ENCODE measurements at places on chromosomes 12 and 14.

- DNase-seq, result no peak
Observed at GRCh38 chr14:51073731-51074130, 21.2 kb downstream of the TRIM9 start.

- DNase-seq, result no peak
Observed at GRCh38 chr12:50024805-50025186, 498 bp downstream of the RACGAP1 start.

GRCh38 chr14:98822917-98823316 is 449.1 kb downstream of the BCL11B start:
- no peak for DNase-seq

DNA sequence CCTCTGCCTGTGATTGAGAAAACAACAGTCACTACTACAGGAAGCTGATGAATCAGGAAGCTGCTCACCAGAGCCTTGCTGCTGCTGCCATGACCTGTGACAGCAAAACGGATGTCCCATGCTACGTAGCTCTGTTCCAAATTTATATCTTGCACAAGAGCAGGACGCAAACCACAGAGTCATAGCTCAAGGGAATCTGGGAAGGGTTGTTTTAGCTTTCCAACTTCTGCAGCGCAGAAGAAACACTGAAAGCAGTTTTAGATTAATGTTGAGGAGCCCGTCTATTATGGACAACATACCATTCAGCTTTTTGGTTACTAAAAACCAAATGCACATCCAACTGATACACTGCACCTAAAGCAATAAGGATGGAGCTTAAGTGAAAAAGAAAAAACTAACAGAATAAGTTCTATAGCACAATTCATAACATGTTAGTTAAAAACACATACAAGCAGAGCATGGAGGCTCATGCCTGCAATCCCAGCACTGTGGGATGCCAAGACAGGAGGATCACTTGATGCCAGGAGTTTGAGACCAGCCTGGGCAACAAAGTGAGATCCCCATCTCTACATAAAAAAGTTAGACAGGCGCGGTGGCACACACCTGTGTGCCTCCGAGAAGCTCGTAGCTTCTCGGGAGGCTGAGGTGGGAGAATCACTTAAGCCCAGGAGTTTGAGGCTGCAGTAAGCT is 1.7 kb upstream of the ANKRD33 start:
- no peak for DNase-seq

- DNase-seq, result no peak
Observed at GRCh38 chr12:50403001-50403440, 2.3 kb downstream of the LARP4 start.

DNA sequence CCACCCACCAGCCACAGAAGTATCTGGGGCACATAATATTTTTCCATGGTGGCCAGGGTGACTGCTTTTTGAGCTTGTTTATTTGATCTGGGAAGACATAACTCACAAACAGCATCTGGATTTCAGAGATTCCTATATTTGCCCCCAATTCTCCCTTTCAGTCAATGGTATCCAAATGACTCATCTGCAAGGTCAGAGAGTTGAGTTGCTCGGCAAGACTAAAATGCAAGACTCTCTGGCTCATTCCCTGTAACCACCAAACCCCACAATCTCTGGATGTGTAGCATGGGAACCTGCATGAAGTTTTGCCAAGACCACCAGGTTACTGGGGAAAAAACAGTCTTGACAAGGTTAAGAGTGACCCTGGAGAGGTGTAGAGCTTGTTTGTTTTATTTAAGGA is 174.9 kb upstream of the FAR2 start:
- no peak for DNase-seq

DNA sequence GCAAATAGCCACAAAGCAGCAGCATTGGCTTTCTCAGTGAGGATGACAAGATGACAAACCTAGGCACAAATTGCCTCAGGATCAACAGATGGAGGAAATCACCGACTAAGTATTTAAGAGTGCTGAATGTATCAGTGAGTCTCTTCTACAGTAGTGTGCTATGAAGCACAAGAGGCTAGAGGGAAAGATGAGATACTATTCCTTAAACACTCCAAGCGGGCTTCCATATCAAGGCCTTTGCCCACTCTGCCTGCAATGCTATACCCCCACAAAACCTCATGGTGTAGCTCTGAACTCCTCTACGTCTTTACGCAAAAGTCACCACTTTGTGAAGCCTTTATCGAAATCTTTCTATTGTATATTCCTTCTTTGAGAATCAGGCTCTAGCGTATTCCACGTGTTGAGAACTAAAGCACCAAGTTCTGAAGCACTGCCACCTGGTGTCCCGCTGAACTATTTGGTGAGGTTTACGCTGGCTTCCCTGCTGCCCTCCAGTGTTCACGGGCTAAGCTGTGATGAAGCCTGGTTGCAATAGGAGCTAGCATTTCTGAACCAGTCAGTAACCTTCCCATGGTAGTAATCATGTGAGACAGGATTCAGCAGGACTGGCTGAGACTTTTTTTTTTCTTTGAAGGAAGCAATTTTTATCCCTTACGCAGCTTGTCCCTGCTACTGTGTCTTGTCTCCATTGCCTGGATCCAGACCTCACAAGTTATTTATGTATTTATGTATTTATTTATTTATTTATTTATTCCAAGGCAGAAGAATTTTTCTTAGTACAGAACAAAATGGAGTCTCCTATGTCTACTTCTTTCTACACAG is 426.5 kb upstream of the OR4E1 start:
- DNase-seq, result no peak

DNA sequence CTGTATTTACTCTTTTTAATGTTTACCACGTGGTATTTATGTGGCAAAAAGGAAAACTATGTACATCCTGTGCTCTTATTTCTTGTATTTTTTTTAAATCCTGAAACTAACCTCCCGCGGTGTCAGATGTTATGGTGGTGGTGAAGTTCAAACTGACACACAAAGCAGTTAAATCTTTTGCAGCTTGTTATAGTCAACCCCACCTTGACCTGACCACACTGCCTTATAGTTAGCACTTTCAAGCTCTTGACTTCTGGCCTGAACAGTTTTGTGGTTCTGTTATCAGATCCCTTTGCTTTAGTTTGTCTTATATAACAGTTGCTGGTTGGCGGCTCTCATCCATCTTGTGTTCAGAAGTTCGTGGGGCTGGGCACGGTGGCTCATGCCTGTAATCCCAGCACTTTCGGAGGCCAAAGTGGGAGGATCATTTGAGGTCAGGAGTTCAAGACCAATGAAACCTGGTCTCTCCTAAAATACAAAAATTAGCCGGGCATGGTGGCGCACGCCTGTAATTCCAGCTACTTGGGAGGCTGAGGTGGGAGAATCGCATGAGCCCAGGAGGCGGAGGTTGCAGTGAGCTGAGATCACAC is 2.1 kb downstream of the UNG start:
- no peak for DNase-seq

GRCh38 chr12:121925358-121925695 is 6.9 kb downstream of the CFAP251 start:
- no peak for DNase-seq

GRCh38 chr14:77265561-77266335 is 5.3 kb downstream of the NGB start:
- no peak for DNase-seq

DNA sequence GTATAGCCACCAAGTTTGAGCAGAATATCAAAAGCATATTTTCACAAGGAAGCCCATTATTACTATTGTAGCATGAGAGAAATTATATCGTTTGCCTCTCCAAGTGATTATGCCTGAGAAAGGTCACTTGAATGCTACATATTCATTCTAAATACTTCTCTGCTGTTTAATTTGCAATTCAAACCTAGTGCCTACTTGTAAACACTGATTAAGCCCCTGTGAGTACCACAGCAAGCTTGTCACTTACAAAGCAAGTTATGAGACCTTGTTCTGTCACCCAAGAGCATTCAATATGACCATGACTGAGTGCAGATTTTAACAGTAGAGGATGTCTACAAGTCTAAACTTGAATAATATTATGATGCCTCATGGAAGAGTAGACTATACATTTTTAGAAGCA is 124.7 kb upstream of the SSTR1 start:
- no peak for DNase-seq

DNA sequence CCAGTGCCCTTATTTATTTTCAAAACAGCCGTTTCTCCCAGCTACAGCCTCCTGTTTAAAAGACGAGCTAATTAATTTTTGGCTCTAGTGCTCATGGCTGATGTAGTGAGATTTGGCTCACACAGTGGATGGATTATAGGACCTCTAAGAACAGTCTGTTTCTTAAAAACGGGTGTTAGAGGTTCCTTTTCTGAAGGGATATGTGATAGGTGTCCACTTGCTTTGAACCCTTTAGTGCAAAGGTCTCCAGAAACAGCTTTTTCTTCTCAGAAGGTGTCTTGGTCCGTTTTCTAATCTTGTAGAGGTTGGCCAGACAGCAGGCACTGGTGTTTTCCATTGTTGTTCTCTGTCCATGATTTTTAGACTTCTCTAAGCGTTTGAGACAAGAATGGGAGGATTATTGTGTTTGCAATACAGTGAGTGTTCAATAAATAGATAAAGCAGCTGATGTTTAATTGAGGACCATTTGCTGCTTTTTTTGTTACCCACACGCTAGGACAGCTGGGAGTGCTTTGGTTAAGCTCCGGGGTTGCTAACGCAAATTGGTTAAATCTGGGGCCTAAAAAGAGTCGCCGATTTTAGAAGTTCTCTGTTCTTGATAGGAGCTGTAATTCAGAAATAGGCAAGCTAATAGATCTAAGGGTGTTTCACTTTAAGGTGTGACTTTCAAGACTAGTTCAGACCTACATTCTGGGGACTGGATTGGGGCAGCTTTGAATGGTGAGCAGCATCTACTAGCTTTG is 1.0 kb downstream of the BORCS5 start:
- no peak for DNase-seq

DNA sequence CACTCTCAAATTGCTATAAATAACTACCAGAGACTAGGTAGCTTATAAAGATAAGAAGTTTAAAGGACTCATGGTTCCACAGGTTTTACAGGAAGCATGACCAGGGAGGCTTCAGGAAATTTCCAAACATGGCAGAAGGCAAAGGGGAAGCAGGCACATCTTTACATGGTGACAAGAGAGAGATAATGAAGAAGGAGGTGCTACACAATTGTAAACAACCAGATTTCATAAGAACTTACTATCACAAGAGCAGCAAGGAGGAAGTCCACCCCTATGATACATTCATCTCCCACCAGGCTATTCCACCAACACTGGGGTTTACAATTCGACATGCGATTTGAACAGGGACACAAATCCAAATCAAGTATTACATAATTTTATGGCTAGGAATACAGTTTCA is 257.7 kb downstream of the BTG1 start:
- DNase-seq, result no peak

GRCh38 chr14:104080376-104081260 is 4.9 kb upstream of the ASPG start:
- DNase-seq, result no peak

GRCh38 chr12:49219417-49220026 is 30.6 kb upstream of the TUBA1A start:
- DNase-seq, result no peak

GRCh38 chr12:120892265-120892664 is 11.9 kb downstream of the SPPL3 start:
- DNase-seq, result no peak

GRCh38 chr14:72574715-72575114 is 319.2 kb downstream of the DPF3 start:
- DNase-seq, result no peak
